ENCODE measurements at places on chromosomes 5 and 9.

DNA sequence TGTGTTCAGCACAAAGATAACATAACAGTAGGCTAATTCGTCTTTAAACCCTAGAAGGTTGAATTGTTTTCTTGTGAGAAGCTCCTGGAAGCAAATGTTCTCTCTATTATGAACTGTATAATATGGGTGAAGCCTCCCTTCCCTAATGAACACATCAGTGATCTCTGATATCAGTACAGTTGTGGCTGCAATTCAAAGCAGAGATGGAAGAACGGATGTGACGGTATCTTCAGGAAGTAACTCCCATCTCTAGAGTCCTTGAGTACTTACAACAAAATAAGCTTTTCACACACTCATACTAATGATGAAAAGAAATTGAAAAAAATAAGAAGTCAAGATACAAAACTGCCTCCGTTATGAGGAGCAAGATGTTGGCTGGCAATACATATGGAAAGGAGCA is 4.5 kb downstream of the HCN1 start:
- DNase-seq: no peak

DNA sequence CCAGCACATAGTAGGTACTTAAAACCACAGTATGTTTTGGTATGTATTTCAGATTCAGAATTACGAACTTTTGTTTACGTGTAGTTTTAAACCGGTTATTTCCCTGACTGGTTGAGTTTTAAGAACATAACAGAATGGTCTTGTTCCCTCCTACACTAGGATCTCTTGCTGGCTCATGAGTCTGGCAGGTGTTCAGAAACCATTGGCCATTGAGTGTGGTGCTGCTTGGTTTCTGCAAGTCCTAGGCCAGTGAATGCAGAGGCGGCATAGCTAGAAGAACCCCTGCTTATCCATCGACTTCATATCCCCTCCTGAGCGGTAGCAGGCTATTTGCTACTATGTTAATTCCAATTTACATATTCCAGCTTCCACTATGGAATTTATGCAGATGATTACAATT is 65.6 kb downstream of the GPR21 start:
- no peak for DNase-seq

GRCh38 chr9:135695036-135695435 is 4.2 kb downstream of the SOHLH1 start:
- DNase-seq: no peak

DNA sequence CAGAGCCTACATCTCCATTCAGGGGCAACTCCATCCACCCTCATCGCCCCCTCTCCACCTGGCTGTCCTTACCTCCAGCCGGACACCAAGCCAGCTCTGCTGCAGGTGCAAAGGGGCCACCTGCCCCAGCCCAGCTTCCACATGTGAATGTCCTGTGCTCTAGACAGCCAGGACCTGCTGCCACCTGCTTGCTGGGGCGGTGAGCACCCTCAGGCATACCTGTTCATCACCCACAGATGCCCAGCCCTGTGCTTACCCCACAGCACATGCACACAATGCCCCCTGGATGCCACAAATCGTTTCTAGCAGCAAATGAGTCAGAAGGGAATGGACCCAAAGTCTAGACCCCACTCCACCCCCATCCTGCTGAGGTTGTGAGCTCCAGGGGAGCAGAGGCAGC is 13.3 kb upstream of the NKD2 start:
- DNase-seq: no peak

DNA sequence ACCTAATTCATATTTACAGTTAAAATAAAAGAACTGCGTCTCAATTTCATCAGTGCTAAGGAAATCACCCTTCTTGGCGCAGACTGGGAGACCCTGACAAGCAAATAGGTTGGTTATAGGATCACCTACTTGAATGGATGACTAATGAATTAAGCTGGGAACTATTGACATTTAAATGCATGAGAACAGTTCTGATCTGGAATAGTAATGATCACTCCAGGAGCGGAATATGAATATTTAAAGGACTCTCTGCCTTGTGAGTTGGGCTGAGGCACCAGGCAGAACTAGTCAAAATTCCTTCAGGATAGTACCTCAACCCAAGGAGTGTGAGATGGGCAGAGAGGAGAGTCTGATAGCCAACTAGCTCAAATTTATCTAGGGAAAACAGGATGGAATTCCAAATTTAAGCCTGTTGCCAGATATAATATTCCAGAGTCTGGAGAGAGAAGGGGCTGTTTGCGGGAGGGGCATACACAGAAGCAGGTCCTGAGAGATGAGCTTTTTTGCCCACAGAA is 364.4 kb downstream of the CSNK1G3 start:
- DNase-seq: no peak

GRCh38 chr5:6493681-6494454 is 45.2 kb downstream of the UBE2QL1 start:
- DNase-seq: no peak

- no peak for DNase-seq
Observed at GRCh38 chr5:135233477-135233876, 165.6 kb downstream of the MACROH2A1 start.

DNA sequence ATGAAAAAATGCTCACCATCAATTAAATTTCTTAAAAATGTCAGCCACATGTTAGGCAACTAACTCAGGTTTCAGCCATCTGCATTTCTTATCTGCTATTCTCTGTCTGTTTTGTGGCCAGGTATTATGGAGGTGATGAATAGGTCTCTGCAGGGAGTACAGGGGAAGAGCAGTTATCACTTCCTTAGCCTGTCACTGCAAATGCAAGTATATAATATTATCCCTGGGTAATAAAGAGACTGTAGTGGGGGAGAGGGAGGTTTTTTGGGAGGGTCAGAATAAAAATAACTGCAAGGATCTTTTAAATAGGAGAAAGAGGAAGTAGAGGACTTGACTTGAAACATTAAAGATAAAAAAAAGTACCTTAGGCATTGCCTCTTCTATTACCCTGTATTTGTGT is 49.6 kb upstream of the PTGER4 start:
- no peak for DNase-seq

- no peak for DNase-seq
Observed at GRCh38 chr5:8560776-8561175, 691.8 kb downstream of the MTRR start.

- DNase-seq: no peak
Observed at GRCh38 chr9:114287001-114287762, 35.7 kb upstream of the ORM1 start.

DNA sequence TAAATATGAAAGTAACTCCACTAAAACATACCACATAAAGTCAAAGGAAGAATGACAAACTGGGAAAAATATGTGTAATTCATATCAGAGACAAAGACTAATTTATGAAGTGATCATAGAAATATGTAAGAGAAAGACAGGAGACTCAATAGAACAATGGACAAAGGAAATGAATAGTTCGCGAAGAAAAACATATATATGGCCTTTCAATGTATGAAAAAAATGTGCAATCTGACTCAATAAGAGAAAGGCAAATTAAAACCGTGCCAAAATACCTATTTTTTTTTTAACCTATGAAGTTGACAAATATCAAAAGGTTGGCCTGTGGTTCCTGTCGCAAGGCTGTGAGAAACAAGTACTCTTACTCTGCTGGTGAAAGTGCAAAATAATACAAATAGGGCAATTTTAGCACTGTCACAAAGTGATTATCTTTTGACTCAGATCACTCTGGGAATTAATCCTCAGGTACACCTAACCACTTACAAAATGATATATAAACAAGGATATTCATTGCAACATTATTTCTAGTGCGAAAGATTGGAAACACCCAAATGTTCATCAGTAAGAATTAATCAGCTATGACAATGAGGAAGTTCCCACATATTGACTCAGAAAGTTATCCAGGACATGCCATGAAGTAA is 3.7 kb downstream of the C9 start:
- no peak for DNase-seq

DNA sequence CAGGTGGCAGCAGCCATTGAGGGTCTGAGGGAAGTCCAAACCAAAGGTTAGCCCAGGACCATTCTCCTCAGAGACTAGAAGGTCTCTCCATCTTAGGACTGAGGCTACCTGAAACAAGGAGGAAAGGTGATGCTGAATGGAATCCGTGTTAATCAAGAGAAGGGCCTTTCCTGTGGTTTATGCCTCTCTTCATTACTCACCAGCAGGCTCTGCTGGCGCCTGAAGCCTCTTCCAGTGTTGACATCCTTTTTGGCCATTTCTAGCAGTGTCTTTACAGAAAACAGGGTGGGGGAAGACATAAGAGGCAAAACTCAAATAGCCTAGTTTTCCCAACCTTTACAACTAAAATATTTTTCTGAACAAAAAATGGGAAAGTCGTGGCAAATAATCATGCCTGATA is 98.0 kb downstream of the ENC1 start:
- no peak for DNase-seq

- DNase-seq: no peak
Observed at GRCh38 chr5:130992095-130992494, 173.0 kb downstream of the HINT1 start.

DNA sequence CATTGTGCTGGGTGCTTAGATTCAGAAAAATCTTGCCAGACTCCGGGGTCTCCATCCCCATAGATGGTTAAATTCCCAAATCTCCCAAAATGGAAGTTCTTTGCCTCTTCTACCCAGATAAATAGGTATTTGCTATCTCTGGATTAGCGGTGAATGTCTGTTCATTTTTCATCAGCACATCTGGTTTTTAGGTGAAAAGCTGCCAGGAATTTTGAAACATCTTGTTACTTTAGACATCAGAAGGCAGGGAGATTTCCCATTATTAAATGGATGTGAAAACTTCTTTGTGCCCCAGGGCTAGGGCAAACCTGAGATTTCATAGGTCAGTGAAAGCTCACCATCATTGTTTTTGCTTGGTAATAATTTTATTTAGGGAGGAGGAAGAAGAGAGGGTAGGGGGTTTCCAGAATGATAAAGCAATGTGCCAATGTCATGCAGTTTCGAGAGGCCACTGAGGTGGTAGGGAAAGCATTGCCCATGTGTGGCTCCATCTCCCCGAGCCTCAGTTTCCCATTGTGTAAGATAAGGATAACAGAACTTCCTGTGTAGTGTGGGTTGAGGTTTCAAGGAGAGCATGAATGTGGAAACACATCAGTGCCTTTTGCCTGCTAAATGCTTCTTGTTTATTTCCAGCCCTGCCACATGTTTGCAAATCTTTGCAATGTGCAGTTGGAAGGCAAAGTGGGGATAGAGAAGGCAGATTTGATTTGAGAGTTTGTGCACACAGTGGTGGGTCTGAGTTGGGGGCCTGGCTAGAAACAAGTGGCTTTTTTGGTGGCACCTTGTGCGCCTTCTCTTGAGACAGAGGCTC is 147.2 kb upstream of the KLF4 start:
- no peak for DNase-seq

- DNase-seq: peak; percentile 57
Observed at GRCh38 chr9:114902786-114903524, 27.4 kb downstream of the TNFSF8 start.

- no peak for DNase-seq
Observed at GRCh38 chr5:41637869-41638268, 127.5 kb upstream of the PLCXD3 start.

- DNase-seq: no peak
Observed at GRCh38 chr9:138047469-138048040, 170.0 kb downstream of the CACNA1B start.

GRCh38 chr5:59769832-59770231 is 123.7 kb downstream of the PDE4D start:
- DNase-seq: no peak

GRCh38 chr9:14437354-14438231 is 123.7 kb upstream of the NFIB start:
- DNase-seq: no peak

DNA sequence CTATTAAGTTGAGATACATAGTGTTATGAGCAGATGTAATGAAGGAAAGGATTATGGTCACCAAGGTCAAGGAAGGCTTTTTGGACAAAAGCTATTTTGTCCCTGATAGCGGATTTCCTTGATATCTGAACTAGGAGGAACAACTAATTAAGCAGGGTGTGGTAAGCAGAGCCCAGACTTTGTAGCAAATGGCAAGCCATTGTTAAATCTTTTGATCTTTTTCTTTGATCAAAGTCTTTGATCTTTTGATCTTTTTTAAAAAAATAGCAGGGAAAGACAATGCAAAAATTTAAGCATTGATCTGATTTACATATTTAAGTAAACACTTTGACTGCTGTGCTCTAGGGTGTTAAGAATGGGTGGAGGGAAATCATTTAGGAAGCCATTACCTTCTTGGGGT is 1242.0 kb downstream of the MAT2B start:
- no peak for DNase-seq

- DNase-seq: no peak
Observed at GRCh38 chr9:120901755-120902568, 24.6 kb downstream of the TRAF1 start.

DNA sequence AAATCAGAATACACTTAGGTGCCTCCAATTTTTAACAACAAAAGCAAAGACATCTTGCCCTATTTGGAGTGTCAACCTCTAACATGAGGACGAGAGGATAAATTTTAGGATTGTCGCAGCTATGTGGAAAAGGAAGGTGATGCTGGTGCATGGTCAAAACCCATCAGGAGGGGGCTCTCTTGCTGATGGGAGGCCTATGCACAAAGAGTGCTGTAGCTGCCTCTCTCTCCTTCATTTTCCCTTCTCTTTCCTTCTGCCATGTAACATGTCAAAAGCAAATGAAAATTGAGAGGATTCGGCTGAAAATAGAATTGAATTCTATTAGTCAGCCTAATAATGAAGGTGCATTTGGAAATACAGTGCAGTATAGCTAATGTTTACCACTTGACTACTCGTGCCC is 578.7 kb upstream of the ZNF462 start:
- no peak for DNase-seq

- no peak for DNase-seq
Observed at GRCh38 chr9:15010581-15010980, 100.4 kb upstream of the FREM1 start.

- DNase-seq: peak; percentile 27
Observed at GRCh38 chr9:97501177-97501971, at the start of gene TMOD1. TSS of gene TMOD1 (plus strand) at chr9:97501666. CDS start at chr9:97524189, 22,523 bp downstream.

- DNase-seq: no peak
Observed at GRCh38 chr9:93207326-93207814, 23.4 kb downstream of the WNK2 start.

GRCh38 chr5:151562019-151562707 is 29.0 kb downstream of the FAT2 start:
- no peak for DNase-seq

All from stimulated activated CD4-positive, alpha-beta T cell treated with anti-CD3 and anti-CD28 coated beads, Interleukin-4, amount 100 ng/mL, for 24 hours (primary cell).